ENCODE measurements at places on chromosomes 7 and 10.

DNA sequence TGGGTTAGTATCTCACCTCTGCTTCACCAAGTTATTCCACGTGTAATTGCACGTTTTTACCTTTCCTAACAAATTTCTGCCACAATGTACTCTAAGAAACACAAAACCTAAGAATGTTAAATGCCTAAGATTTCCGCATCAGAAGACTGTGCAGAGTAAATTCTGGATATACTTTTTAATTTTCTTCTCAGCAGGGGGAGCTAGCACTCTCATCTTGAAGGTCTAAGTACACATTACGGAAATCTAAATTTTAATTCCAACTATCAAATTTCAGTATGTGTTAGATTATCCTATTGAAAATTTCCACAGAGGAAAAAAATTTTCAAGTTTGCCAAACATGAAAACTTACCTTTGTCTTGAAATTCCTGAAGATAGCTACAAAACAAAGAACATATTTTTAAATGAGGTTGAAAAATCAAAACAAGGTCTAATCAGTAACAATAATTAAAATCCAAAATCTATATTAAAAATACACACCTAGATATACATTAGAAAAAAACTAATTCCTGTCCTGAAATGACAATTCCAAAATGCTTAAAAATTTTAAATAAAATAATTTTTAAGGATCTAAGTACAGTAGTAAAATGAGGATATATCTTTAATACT, 10.5 kb downstream of the SKAP2 start:
- no peak for DNase-seq

GRCh38 chr10:51800121-51800520, 100.7 kb upstream of the CSTF2T start:
- no peak for DNase-seq

DNA sequence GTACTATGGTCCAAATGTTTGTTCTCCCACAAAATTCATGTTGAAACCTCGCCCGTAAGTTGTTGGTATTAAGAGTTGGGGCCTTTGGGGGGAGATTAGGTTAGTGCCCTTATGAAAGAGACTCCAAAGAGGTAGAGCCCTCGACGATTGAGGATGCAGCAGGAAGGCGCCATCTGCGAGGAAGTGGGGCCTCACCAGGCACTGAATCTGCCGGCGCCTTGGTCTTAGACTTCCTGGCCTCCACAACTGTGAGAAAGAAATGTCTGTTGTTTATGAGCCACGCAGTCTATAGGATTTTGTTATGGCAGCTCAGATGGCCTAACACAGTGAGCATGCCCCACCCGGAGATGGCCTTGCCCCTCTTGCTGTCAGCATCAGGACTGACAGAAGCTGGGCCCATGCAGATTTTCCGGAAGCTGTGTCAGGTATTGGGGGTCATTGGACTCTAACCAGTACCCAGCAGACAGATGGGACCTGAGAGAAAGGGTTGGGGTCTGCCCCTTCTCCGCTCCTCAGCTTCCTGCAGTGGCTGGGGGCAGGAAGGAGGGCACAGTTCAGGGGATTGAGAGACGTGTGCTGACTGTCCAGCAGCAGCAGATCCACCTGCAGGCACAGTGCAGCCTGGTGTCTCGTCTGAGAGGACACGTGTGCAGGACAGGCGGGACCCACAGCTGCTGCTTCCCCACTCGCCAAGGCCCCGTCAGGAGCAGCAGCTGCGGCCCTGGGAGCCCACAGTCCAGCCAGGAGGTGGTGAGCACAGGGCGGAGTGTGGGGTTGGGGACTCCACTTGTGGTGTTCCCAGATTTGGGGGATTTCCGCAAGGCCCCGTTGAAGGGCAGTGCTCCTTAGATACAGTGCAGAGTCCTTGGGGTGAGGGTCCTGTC, 47.8 kb downstream of the MGMT start:
- DNase-seq: no peak

GRCh38 chr7:83798489-83798888, 149.6 kb upstream of the SEMA3E start:
- no peak for DNase-seq

GRCh38 chr7:25846722-25847121, 305.3 kb upstream of the NFE2L3 start:
- DNase-seq: no peak

GRCh38 chr7:2643386-2644219, 11.8 kb downstream of the TTYH3 start:
- no peak for DNase-seq

GRCh38 chr10:14601872-14602725, 172.6 kb downstream of the FAM107B start:
- DNase-seq: no peak

DNA sequence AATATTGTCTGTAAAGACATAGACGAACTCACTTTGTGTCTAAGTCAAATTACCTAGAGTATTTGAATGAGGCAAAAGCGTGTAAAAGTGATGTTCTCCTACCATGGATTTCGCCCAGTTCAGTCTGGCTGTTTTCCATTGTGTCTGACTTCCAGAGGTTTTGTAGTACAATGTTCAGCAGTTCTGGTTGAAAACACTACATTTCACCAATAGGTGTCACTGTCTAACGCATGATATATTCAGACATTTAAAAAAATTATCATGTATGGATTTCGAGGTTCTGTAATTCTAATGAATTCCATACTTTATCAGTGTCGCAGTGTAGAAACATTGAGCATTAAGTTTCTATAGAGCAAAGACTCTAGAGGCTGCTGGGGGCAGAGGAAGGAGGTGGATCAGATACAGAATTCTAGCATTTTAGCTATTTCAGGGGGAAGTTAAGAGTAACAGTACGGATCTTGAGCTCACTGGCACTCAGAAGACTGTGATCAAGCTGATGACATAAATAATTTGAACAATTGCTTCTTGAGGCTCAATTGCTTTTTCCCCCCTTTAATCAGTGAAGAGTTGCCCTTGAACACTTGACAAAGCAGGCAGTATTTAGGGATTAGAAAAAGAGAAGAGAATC, 196.9 kb upstream of the RHOBTB1 start:
- no peak for DNase-seq

DNA sequence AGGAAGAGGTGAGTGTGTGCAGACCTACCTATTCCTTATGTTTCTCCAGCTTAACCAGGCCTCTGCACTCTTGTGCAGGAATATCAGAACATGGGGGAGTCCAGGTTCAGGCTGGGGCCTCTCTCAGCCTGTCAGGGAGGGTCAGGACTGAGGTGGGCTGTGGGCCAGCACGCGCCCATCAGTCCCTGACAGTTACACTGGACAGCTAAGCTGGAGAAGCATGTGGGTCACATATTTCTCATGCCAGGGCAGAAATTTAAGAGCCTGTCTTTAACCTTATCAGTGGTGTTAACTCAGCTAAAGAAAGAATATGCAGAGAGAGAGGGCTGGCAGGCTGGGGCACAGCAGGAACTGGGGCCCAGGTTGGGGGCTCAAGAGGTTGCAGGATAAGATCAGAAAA, 8.7 kb upstream of the POLD2 start:
- DNase-seq: no peak

- no peak for DNase-seq
Measured at GRCh38 chr7:3239291-3239691, 61.8 kb upstream of the SDK1 start.

GRCh38 chr10:66852811-66853210, 73.0 kb upstream of the LRRTM3 start:
- no peak for DNase-seq

GRCh38 chr10:76149182-76149581, 717.8 kb downstream of the LRMDA start:
- DNase-seq: no peak

DNA sequence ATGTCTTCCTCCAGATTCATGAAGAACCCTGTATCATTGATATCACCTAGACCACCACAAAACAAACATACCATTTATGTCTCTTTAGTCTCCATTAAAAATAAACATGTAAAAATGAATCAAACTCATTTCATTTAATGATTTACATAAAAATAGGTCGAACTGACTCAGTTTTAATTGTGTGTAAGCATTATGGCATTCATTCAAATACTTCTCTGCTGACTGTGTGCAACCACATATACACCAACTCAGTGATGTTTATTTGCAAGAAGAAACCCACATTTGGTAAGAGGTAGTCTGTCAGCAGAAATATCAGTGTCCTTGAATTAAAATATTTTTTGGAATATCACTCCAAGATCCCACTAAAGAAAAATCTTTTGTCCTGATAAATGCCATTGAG, 30.5 kb downstream of the ABCB1 start:
- DNase-seq: no peak

DNA sequence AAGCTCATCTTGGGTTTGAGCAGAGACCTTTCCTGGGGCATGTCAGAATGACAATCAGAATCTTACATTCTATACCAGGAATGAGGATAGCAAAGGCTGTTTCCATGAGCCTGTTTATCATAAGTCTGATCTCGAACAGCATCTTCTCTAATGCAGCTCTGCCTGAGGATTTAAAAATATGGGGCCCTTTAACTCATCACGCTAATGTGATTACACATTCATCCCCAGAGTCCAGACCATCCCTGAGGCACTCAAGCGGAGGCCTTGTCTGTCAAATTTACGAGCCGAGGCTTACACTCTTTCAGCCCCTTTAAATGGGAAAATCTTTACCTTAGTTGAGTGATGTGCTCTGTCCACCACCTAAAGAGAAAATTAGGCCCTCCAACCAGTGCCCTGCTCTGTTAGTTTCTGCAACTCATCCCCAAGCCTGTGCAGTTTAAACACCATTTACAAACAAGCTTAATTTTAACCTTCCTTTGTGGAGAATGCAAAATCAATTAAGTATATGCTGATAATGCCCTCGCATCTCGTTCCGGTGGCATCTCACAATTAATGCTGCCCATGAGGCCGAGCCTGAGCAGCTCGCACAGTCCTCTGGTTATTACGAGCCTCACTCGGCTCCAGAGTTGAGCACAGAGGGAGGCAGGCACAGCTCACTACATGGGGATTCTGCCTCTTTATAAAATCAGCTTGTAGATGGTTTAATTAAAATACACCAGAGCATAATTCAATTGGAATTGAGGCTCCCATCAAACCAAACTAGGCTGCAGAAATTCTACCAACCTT, 16.0 kb downstream of the CHST15 start:
- DNase-seq: no peak

Data from stimulated activated CD4-positive, alpha-beta T cell treated with anti-CD3 and anti-CD28 coated beads, Interleukin-4, amount 100 ng/mL, for 4 hours (primary cell).